EL (cell line): ENCODE measurements at places on chromosomes 1 and 21.

GRCh38 chr1:36384542-36385409 is 948 bp downstream of the STK40 start:
- DNase-seq, result peak; percentile 35

- no peak for DNase-seq
Measured at GRCh38 chr21:42764883-42765282, 111.5 kb downstream of the PDE9A start.

DNA sequence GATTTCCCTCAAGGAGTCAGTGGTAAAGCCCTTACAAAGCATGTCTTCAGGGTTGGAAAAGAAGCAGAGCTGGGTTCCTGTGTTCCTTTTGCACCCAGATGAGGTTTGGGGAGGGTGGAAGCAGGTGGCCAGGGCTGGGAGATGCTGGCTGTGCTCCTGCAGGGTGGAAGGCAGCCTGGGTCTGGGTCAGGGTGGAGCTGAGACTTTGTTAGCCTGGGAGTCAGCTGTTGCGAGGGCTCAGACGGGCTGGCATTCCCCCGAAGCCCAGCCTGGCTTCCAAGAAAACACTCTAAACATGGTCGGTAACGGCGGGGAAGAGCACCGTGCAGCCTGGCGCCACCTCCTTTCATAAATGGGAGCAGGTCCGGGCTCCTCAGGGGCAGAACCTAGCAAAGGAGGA is 43.7 kb upstream of the EPS8L3 start:
- DNase-seq, result no peak

DNA sequence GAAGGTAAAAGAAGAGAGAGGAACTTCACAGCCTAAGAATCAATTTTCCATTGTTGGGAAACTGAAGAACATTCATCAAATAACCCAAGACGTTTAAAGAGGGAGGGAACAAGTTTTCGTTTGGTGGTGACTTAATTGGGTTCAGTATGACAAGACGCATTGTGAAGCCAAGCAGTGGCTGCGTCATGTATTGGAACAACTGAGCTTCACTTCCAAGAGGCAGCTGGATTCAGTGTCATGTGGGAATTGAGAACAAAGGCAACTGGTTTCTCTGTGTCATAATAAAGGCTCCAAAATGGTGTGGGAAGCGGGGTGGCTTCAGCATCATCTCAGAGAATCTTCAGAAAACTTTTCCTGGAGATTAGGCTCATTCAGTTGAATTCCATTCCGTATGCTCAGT is 29.8 kb upstream of the RC3H1 start:
- no peak for DNase-seq

GRCh38 chr1:119739150-119739549 is 27.4 kb downstream of the PHGDH start:
- no peak for DNase-seq

- peak; percentile 77 for DNase-seq
Measured at GRCh38 chr1:160377585-160378206, 10.8 kb downstream of the NHLH1 start.

- DNase-seq, result no peak
Measured at GRCh38 chr1:3024588-3024987, 3.3 kb downstream of the ACTRT2 start.
